ENCODE measurements at places on chromosomes 16 and 17.

GRCh38 chr17:49708515-49709183 is 885 bp upstream of the SLC35B1 start:
- DNase-seq: no peak

- no peak for DNase-seq
Measured at GRCh38 chr16:72542102-72542501, 370.1 kb upstream of the PMFBP1 start.

DNA sequence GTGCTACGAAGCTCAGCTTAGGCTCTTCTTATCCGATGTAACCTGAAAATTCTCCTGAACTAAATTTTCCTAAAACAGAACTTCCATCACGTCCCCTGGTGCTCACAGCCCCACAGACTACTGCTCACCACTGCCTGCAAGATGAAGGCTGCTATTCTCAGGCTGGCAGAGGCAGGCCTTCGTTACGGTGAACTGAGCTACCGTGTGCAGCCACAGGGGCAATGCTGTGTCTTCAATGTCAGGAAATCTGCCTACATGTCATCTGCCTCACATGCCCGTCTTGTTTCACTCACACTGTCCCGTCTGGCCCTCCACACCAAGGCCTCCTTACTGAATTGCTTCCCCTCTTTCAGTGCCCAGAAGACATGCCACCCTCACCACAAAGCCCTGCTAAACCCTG is 15.9 kb downstream of the EMC8 start:
- no peak for DNase-seq

- no peak for DNase-seq
Measured at GRCh38 chr16:29906520-29907244, 6.4 kb downstream of the ASPHD1 start.

DNA sequence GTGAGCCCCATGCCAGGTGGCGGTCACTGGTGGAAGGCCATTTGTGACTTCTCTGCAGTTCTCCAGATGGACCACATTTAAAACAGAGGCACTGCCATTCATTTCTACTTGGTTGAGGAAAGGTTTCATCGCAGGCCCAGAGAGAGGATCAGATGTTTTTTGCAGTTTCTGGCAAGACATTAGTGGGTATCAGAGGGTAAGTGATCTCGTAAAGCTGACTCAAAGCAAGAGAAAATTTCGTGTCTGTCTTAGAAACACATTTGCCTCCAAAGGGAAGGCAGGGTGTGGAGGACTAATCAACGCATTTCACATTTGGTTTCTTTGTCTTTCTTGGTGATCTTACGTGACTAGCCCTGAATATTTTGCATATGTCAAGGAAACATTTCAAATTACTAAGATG is 81.8 kb downstream of the PRKCB start:
- DNase-seq: no peak

GRCh38 chr16:15907863-15908478 is 19.6 kb upstream of the CEP20 start:
- DNase-seq: no peak
